NCI-H2081 treated with DMSO at 0.1 percent for 48 hours (cell line): ENCODE measurements at places on chromosomes 6 and 20.

DNA sequence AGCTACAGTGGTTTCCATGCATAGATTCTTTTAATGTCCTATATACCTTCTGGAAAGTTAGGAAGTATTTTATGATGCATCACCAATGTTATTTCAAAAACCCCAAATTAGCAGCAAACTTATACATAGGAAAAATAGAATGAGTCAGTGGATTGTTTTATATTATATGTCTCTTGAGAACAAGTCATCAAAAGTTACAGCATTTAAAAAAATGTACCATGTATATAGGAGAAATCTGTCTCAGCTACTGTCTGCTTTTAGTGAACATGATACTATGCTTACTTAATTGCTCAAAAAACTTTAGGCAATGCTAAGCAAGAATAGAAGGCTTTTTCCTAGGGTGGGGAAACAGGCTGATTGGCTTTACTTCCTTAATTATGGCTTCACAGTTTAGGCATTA is 365.3 kb downstream of the SAMD5 start:
- DNase-seq, result no peak

GRCh38 chr6:38955861-38956260 is 92.7 kb upstream of the GLP1R start:
- no peak for DNase-seq

- DNase-seq, result no peak
Observed at GRCh38 chr20:54650052-54650719, 174.8 kb downstream of the DOK5 start.

- DNase-seq, result no peak
Observed at GRCh38 chr6:15739353-15739752, 76.5 kb upstream of the DTNBP1 start.

DNA sequence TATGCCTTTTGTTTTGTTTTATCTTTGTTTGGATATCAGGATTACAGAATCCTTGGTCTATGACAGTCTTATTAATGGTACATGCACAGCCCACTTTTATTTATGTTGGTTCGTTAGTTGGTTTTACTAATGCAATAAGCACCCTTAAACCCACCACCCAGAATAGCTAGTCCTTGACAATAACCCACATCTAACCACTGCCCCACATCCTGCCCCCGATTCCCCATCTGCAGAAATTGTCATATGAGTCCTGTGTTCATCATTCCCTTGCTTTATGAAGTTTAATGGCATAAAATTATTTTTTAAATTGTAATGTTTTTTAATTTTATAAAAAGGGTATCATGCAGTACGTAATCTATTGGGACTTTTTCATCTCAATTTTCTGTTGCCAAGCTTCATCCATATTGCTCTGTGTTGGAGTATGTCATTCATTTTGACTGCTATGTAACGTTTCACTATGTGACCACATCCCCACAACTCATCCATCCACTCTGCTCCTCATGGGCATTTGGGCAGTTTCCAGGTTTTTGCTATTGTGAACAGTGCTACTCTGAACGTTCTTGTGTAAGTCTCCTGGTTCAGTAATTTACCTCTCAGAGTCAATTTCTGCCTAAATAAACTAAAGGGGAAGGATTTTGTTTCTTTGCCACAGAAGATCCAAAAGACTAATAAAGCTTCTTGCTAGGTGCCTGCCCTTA is 150.4 kb downstream of the MRPL14 start:
- no peak for DNase-seq

DNA sequence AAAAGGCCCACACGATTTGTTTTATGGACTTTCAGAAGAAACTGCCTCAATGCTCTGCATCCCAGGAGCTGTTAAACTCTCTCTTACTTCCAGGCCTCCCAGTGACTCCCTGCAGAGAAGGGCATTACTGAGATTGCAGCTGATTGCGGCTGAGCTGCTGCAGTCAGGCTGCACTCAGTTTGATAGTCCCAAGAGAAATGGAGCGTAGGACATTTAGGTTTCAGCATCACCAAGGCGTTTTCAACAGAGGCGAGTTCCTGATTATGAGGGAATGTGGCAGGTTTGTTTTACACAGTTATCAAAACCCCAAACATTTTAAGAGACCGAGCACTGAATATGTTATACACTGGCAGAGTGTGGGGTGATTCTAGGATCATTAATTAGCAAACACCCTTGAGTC is 145.6 kb downstream of the TBX18 start:
- no peak for DNase-seq

DNA sequence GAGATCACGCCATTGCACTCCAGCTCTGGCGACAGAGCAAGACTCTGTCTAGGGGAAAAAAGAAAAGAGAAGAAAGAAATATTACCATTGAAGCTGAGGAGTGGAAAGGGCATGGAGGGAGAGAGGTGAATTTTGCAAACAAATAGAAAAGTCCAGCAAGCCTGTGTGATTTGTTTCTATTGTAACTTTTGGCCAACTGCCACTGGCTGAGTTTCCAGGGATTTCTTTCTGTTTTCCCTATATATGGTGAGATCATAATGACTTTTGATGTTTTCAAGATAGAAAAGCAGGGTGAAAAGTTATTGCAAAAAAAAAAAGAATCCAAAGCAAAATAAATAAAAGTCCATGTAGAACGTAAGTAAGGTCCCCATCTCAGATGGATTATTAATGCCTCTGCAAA is 184.2 kb upstream of the RALGAPA2 start:
- no peak for DNase-seq

GRCh38 chr6:101439790-101440189 is 46.3 kb downstream of the GRIK2 start:
- no peak for DNase-seq

GRCh38 chr6:127515794-127516661 is 3.1 kb downstream of the MTCL3 start:
- no peak for DNase-seq

GRCh38 chr6:141313986-141314385 is 818.7 kb upstream of the GJE1 start:
- no peak for DNase-seq

DNA sequence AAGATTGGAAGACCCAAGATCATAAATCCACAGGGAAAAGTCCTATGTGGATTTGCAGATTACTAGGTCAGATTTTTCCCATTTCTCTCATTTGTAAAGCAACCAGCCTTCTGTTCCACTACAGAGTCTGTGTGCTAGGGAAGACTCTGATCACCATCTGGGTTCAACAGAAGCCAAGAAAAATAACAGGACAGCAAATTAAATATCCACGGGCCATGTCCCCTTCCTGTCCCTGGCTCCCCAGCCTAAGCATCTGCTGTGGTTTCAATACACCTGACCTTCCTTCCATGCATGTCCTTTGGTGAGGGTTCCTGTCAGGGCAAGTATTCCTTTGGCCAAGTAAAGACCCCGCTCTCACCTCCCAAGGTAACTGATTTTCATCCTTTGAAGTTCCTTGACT is 558.8 kb downstream of the KIF16B start:
- no peak for DNase-seq

GRCh38 chr6:2081155-2082138 is 164.0 kb downstream of the GMDS start:
- DNase-seq, result no peak

DNA sequence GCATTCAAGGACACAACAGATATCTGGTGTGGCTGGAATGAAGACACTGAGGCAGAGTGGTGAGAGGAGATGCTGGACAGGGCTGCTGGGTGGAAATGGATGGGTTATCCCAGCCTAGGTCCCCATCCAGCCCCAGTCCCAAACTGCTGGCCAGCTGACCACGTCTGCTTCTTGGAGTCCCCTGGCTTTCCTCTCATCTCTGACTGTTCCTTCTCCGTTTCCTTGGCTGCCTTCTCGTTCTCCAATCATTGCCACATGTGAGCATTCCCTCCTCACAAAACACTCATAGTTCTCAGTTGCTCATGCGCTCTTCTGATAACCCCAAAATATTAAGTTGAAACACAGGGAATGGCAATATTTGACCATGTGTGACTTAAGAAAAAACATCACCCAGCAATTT is 31.5 kb downstream of the MAFB start:
- DNase-seq, result no peak

DNA sequence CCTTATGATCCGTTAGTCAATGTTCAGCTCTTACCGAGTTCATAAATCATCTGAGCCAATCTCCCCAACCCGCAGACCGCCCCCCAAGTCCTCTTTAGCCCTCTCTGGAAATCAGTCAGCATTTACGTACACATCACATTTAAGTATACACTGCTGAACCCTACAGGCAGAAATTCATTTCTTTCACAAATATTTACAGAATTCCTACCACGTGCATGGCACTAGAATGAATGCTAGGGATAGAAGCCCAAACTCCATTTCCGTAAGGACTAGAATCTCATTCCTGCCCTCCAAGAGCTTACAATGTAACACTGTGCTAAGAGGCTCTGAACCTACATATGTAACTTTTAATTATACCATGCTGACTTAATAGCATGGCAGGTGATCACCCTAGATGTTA is 1.8 kb downstream of the OSER1 start:
- DNase-seq, result no peak

- DNase-seq, result no peak
Observed at GRCh38 chr6:70131528-70131927, 171.4 kb downstream of the COL9A1 start.

- DNase-seq, result no peak
Observed at GRCh38 chr6:168799067-168799466, 358.1 kb downstream of the SMOC2 start.

- no peak for DNase-seq
Observed at GRCh38 chr6:68126089-68126749, 508.9 kb upstream of the ADGRB3 start.

DNA sequence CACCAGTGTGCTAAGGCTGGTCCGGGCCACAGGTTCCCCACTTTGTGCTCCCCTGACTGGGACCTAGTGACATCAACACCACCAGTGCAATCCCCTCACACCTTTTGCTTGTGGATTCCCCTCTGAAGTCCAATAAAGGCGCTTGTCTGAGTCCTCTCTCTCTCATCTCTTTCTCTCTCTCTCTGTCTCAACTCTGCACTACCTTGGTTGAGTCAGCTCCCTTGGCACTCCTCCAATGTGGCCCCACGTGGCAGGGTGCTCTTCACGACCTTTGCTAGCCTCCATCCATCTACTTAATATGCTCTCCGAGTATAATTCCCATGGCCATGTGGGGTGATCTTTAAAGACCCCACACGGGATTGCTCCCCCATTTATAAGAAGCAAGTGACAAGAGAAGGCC is 385.0 kb downstream of the CD83 start:
- DNase-seq, result no peak

GRCh38 chr20:25547063-25547462 is 38.3 kb downstream of the NINL start:
- DNase-seq, result no peak

GRCh38 chr20:2217857-2218539 is 77.8 kb upstream of the TGM3 start:
- DNase-seq, result no peak

DNA sequence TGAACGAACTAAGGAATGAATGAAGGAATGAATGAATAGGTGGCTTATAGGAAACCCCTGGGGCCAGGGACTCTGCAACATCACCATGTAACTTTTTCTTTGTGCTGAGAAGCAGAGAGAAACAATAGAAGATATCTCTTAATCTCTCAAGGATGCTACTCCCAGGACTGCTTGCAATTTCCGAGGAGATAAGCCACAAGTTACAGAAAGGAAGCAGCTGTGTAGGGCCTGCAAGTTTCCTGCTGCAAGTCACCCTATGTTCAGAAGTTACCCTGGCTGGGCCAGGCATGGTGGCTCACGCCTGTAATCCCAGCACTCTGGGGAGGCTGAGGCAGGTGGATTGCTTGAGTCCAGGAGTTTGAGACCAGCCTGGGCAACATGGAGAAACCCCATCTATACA is 7.3 kb upstream of the MAVS start:
- DNase-seq, result no peak

GRCh38 chr6:18985996-18986395 is 598.8 kb downstream of the RNF144B start:
- no peak for DNase-seq

- DNase-seq, result no peak
Observed at GRCh38 chr6:147905711-147906110, 397.2 kb downstream of the SAMD5 start.

DNA sequence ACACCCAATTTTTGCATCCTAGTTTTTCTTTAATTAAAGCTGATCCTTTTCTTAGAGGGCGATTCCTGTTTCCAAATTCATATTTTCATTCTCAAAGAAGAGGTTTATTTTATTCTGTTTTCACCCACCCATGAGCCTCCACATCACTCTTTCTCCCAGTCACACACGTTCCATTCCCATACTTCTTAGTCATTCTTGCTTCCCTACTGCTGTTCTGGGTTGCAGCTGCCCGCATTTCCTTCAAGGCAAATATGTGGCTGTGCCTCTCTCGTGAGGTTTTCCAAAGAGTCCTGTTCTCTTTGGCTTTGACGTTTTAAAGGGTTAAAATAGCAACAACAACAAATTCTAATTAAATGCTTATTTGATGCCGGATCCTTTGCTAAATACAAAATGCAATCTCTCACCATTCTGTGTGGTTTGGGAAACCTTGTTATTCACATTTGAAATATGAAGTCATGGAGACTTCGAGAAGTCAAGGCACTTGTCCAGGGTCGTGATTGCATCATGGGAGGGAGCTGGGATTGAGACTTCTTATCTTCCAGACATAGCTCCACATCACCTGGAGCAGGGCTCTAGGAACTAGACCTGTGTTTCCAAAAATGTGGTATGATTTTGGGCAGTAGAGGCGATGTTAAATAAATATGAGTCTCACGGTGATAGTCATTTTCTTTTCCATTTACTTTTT is 126.6 kb downstream of the DOK5 start:
- no peak for DNase-seq

DNA sequence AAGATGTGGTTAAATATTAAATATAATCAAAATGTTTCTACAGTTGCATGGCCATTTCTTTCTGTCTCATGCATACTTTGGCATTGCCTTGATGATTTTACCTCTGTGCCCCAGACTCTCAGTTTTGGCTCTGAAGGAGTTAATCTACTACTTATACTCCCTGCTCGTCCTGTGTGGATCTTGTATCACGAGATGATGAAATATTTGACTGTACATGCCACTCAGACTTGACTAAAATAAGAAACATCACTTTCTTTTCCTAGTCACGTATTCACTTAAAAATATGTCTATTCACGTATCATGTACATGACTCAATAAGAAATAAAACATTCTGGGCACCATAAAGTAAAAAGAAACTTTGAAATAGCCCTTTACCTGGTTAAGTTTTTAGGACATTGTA is 397.7 kb downstream of the RFPL4B start:
- no peak for DNase-seq

GRCh38 chr6:130843575-130844320 is 16.5 kb downstream of the SMLR1 start:
- DNase-seq, result no peak

- no peak for DNase-seq
Observed at GRCh38 chr6:56364827-56365339, 117.5 kb upstream of the COL21A1 start.
